ENCODE measurements at places on chromosomes 6 and 20.

DNA sequence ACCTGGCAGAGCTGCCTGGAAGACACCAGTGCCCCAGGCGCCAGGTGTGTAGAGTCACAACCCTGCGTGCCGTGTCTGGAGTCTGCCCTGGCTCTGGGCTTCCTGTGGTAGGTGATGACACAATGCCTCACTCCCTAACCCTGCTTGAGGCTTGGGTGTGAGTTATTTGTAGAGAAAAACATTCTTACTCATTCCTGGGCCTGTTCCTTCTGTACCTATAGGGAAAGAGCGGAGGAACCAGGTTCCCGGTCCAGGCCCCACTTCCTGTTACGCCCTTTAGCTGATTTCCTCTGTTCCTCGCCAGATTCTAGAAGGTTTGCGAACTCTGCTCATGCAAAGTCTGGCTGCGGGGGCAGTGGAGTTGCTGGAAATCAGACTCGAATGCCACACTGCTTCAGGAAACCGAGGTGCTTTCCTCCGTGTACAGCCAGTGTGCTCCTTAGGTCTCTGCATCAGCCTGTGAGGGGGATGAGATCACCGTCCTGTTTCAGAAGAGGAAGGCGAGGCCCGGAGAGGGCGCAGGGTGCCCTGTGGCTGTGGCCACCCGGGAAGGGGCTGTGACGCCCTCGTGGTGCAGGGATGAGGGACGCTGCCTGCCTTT is 67.1 kb upstream of the DUSP22 start:
- no peak for DNase-seq

DNA sequence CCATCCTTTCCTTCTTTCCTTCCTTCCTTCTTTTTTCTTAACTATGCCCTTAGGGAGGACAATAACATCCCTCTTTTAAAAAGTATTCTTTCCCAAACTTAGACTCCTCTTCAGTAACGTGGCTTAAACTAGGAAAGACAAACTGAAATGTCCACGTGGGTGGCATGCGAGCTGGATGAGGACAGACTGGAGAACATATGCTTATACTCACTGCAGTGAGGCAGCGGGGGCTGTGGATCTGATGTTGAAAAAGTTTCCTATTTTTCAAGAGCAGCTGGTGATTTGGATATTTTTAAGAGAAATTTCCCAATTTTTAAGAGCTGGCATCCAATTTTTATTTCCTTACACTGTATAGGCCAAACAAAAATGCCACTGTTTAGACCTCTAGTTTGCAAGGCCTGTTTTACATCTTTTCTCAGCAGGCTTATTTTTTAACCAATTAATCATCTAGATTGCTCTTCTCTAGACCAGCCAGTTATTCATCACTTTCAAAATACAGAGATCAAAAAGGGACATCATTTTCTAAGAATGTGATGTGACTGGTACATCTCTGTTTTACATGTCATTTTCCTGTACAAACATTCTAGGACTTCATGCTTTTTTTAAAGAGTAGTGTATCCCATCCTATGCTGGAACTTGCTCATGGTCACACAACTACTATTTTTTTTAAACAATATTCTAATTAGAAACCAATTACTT is 226.5 kb downstream of the BTBD9 start:
- no peak for DNase-seq

DNA sequence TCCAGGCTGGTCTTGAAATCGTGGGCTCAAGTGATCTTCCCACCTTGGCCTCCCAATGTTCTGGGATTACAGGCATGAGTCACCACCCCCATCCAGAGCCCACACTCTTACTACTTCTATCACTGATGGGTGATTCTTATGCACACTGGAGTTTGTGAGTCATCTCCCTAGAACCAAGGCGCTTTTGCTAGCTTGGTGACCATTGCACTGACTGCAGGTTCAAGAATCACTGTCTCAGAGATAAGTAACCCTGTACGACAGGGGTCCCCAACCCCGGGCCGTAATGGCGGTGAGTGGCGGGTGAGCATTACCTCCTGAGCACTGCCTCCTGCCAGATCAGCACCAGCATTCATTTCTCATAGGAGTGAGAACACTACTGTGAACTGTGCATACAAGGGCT is 118.8 kb downstream of the MAP3K7 start:
- no peak for DNase-seq

GRCh38 chr6:38509713-38510112 is 130.0 kb downstream of the BTBD9 start:
- DNase-seq, result no peak

DNA sequence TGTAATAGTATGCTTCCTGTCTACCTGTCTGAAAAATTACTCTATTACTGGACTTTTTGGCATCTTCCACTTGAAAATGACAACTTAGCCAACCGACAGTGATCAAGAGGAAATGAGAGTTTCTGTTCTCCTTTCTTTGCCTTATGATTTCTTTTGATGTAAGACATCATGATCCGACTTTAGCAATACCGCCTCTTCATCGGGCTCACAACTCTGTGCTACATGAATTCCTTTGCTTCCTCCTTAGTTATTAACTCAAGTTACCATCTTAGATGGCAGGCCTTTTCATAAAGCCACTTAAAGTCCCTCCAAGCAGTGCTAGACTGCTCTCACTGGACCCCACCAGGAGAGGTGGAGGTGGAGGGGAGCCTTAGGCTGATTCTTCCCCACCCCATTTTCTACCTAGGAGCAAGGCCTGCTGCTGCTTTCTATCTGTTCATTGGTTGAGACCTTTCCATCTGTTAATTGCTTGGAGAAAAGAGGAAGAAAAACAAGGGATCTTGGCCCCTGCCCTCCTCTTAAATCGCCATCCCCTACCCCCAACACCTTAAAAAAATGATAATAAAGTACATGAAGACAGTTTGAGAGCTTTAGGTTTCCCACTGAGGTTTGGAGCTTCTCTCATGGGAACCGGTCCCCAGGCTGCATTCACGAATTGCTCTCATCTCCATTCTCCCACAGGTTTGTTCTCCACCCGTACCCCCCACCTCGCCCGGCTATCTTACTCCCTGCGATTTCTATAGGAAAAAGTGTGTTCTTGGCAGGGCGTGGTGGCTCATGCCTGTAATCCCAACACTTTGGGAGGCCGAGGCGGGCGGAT is 21.6 kb upstream of the MCM3 start:
- DNase-seq, result no peak

- no peak for DNase-seq
Observed at GRCh38 chr20:2088891-2089290, 12.7 kb upstream of the STK35 start.

Data from 8988T (cell line).